ENCODE measurements at places on chromosomes 6 and 20.
A peak's percentile ranks its signal among the peaks of the same experiment; 100 is the strongest.

DNA sequence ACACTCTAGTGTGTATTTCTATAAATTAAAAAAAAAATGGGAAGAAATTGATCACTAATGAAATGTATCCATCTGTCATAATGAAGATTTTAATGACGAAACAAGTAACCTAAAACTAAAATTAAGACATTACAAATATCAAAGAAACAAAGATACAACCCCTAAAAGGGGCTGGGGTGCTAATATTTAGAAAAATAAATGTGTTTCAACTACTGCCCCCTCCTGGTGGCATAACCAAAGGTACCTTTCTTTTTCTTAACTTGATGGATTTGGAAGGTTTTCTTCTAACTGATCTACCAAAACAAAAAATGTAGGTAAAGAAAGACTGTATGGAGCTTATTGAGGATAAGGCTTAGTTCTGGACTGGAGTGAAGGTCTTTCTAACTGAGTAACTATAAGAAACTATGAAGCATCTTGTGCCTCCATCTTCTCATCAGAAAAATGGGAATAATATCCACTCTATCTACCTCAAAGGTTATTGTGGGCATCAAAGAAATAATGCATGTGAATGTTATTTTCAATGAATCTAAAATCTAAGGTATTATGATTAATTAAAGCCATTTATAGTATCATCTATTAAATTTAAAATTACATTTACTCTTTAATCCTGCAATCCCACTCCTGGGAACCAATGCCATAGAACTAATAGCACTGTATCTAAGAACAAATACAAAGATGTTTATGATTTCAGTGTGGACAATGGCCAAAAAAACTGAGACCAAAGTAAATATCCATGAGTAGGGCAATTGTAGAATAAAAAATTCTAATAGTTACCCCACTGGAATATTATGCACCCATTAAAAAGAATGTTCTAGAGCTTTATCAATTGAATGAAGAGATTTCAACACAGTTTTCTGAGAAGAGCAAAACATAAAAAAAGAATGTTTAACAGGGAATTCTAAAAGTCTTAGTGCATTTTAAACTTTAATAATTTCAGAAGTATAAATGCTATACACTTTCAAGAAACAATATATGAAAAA is 117.2 kb downstream of the BACH2 start:
- DNase-seq: no peak

GRCh38 chr6:164243012-164243610 is 828.6 kb downstream of the QKI start:
- DNase-seq: no peak

- DNase-seq: peak; percentile 95
Observed at GRCh38 chr6:88519301-88520016, 353.3 kb upstream of the CNR1 start.

GRCh38 chr6:48169635-48170034 is 58.6 kb upstream of the PTCHD4 start:
- no peak for DNase-seq

DNA sequence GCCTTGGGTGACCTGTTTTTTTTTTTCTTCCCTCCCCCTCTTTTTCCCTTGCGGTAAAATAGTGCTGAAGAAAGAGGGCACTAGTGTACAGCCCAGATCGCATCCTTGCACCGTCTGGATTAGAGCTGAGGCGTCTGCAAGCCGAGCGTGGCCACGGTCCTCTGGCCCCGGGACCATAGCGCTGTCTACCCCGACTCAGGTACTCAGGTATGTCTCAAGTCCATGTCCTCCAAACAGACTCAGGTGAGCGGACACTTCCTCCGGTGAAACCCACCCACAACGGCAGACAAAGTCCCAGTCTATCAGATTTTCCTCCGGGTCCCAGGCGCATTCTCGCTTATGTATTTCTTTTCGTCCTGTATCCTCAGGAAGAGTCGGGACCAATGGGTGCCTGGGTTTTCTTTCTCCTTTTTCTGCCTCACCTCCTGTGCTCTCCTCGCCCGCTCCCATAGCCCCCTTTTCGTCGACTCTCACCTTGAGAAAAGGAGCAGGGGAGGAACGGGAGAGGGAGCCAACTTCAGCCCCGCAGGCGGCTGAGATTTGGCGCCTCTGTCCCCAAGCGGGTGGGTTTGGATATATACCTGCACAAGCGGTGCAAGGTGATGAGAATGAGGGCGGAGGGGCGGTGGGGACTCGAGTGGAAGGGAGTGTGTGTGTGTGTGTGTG is 1.1 kb upstream of the GRM1 start:
- no peak for DNase-seq

DNA sequence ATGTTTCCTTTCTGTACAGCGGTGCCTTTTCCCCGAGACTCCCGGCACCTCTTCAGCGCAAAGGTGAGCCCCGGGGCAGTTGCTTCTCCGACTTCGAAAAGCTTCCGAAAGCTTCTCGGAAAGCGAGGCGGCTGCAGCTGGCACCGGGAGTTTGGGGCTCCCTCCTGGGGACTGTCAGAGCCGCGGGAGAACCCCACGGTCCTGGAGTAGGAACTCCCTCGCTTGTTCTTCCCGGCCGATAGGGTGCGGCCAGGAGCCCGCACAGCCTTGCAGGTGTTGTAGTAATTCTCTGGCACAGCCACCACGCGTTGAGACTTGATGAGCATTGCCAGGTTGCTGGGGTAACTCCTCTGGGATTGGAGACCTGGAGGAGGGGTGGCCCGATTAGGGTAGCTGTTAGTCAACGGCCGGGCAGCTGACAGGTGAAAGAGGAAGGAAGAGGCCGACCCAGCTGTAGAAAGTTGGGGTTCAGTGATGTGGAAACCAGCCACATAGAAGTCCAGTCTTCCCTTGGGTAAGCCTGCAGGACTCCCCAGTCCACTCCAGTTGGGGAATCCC is 721 bp downstream of the KDM1B start:
- peak; percentile 29 for DNase-seq

DNA sequence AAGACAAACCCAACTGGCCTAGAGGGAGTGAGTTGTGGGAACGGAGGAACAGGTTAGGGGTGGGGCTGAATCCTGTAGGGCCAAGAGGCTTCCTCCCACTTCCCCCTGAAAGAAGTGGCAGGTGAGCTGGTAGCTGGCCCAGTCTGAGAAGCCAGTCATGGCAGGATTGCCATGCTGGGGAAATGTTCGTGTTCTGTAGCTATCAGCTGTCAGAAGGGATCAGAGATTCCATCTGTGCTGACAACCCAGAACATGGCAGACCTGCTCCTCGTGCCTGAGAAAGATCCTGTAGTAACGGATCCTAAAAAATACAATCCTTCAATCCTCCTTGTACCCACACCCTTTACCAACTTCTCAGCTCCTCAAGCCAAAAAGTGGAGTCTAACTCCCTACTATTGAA is 43.0 kb downstream of the BANF2 start:
- DNase-seq: no peak

GRCh38 chr6:108165714-108166663 is at the start of gene NR2E1:
Gene NR2E1, plus strand, starts transcription at chr6:108166022. Its CDS starts 744 bp downstream, at chr6:108166766.
- DNase-seq: no peak

- no peak for DNase-seq
Observed at GRCh38 chr20:58719971-58720371, 27.4 kb downstream of the NPEPL1 start.

- DNase-seq: no peak
Observed at GRCh38 chr6:20564269-20564668, 30.0 kb downstream of the CDKAL1 start.

DNA sequence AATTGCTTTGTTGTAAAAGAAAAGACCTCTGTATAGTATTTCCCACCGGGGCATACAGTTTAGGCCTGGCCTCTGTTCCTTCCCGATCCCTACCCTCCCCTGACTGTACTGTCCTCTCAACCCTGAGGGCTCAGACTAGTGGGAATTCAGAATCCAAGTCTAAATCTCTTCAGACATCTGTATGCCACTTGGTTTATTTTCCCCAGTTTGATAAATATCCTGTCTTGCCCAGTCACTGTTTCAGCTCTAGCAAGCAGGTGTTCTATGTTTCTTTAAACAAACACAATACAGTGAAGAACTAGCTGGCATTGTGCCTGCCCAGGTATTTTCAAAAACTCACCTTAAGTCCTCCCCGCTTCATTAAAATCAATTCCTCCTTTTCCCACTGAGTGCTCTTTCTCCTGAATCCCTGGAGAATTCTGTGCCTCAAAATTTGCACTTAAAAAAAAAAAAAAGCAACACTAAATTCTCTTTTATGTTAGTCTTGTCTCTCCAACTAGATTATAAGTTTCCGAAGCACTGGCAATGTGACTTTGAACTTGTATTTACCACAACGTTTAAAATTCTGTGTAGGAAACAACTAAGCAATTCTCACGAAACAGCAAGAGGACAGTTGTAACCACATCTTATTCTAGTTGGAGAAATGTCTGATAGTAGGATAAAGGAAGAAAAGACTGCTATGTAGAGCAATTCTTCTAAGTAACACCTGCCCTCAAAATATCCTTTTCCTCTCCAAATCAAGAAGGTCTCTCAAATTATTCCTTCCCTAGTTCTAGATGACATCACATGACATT is 112.0 kb upstream of the CARMIL1 start:
- no peak for DNase-seq

- peak; percentile 19 for DNase-seq
Observed at GRCh38 chr6:80214436-80215022, 108.1 kb downstream of the BCKDHB start.

GRCh38 chr6:141467881-141468280 is 664.8 kb upstream of the GJE1 start:
- no peak for DNase-seq

DNA sequence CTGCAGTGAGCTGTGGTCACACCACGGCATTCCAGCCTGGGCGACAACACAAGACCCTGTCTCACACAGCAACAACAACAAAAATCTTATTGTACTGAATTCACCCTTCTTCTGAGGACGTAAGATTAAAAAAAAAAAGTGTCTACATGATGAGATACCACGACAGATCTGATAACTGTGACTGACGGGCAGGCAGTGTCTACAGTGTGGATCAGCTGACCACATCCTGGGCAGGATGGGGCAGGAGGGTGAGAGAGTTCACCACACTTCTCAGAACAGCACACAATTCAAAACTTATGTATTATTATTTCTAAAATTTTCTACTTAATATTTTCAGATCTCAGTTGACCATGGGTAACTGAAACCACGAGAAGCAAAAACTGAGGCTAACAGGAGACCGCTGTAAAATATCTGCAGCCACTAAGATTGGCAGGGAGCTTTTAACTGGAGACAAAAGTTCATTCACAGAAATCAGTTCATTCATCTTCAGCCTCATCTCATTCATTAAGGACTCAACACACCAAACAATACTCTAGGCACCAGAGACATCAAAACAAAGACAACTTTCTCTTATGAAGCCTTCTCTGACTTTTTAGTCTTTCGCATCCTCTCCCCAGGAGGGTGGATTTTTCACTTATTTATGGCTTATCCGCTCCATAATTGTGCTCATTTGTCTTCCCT is 15.7 kb upstream of the NHSL1 start:
- no peak for DNase-seq

DNA sequence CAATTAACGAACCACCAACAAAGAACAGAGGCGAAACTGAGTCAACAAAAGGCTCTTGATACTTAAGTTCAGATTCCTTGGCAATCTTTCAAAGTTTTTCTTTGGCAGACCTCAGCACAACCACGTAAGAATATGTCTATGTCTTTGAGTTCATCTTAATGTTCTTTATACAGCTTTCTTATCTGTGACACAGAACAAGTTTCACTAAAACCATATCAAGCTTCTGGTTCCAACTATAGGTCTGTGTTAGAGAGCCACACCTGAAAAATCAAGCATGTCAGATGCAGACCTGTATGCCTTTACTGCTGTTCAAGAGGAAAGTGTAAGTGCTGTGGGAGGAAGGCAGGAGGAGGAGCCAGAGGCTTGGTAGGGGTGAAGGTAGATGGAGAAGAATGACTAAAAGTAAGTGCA is 271.3 kb downstream of the KHDC1L start:
- DNase-seq: no peak

- DNase-seq: no peak
Observed at GRCh38 chr6:35745509-35745908, 8.7 kb downstream of the ARMC12 start.

GRCh38 chr6:111591901-111592461 is 13.7 kb downstream of the TRAF3IP2 start:
- no peak for DNase-seq
